ENCODE measurements at places on chromosomes 3 and 15.

DNA sequence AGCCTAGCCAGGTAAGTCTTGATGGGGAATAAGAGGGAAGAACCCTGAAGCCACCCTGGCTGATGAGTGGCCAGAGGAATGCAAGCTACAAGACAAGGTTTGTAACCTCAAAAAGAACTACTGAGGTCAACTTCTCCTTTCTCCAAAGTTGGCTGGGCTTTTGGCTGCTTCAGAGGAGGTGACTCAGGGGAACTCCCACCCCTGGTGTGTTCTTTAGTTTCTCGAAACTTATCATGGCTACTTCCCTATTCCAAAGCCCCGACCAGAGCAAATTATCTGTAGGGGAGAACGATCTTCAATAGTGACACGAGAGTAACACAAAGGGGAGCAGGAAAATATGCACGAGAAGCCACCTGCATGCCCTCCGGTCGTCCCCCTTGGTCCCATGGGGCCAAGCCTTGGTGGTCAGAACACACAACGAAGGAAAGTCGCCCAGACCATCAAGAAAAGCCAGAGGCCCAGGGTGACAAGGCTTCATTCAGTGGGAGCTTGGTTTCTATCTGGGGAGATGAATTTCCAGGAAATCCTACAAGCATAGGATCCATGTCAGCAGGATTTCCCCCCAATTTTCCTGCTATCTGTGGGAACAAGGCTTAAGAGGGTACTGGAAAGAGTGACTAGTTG is 6.5 kb upstream of the BCL2A1 start:
- DNase-seq, result no peak

DNA sequence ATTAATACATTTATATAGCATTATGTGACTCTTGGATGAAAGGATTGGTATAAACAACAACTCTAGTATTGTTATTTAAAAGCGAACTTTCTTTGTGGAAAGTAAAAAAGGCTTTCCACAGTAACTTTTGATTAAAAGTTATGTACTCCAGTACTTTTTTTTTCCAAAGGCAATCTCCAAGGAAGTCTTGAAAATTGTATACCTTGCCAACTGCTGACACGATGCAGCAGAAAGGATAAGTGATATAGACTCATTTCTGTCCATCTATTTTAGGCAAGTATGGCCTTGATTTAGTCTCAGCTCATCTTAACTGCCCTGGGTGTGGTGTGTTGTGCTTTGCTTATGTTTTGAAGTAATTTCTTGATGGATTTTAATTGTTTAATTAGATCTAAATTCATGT is 79.7 kb downstream of the OTOL1 start:
- DNase-seq, result no peak

GRCh38 chr3:36693670-36694069 is 70.7 kb downstream of the DCLK3 start:
- DNase-seq, result no peak

DNA sequence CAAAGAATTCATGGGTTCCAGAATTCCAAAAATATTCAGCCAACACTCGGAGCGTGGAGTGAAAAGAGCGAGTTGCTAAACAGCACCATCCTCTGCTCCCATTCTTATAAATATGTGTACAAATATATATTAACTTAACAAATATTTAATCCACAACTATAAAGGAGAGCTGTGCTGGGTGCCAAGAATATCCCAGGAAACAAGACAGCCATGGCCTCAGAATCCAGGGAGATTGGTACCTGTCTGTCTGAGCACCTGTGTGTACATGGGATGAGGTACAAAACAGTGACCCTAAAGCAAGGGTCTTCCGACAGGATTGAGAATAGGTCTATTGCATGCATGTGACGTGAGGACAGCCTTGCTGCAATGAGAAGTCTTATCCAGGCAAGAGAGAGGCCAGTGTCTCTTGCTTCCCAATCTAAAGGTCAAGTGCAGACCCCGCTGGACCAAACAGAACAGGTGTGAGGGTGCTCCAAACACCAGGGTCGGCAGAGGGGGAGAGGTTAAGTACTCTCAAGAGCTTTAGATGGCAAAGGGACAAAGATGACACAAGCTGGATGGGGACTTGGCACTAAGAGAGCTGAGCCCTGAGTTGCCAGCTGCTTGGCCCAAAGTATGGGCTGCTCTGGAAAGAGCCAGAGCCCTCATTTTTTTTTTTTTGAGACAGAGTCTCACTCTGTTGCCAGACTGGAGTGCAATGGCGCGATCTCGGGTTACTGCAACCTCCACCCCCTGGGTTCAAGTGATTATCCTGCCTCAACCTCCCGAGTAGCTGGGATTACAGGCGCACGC is 36.2 kb downstream of the HOMER2 start:
- DNase-seq, result no peak

DNA sequence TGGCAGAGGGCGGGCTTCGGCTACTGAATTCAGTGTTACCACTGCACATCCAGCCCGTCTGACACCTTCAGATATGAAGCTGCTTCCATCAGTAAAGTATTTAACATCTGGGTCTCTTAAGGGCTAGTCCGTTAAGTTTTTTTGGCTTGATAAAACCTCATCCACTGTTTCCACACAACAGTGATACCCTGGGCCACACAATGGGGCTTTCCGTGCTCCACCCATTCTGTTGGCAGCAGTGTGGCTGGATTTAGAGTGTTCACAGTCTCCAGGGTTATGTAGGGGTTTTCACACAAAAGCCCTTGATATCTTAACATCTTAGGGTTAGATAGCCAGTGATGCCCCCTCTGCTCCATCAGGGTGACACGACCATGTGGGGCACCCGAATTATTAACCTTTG is 165.0 kb downstream of the STXBP5L start:
- no peak for DNase-seq

DNA sequence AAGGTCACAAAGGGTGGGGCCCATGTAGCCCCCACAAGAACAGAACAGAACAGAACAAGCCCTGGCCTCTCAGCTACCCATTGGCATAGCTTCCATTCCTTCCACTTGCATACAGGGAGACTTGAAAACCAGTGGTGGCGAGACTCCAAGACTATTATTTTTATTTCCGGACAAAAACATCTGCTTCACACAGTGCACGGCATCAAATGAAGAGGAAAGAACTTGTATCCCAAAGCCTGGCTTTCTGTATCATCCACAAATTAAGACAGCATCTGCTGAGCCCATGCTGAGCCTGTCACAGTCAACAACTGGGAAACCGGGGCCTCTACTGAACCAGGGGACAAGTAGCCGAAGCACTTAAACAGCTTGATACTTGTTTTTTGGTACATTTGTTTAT is 56.0 kb downstream of the CLEC3B start:
- DNase-seq, result peak; percentile 5

DNA sequence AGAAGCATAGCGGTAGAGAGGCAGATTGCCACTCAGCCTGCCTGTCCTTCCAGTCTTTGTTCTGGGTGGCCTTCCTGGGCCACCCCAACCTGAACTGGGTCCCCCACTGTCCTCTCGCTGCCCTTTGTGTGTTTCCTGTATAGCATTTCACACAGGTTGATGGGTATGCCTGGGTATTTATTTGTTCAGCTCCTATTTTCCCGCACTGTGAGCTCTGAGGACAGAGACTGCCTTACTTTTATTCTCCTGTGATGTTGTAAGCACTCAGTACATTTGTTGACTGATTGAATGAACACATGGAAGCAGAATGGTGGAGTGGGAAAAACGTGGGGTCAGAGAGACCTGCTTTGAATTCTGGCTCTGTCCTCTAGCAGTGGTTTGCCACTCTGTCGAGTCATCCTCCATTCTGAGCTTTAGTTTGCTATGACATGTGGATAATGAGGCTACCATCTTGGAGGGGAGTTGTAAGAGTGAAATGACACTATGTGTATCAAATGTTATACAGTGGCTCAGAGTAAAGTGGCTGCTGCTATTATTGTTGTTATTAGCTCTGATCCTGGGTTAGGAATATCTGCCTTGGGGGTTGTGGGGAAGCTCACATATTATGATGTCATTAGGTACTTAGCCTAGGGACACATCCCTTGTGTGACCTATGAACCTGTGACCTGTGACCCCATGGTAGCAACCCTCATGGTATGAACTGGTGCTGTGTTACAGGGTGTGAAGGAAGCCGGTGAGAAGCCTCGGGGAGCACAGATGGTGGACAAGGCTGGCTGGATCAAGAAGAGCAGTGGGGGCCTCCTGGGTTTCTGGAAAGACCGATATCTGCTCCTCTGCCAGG is 6.4 kb downstream of the PLEKHO2 start:
- DNase-seq, result no peak

- DNase-seq, result no peak
These were observed 94.7 kb downstream of the LRRC28 start for GRCh38 chr15:99345832-99346462.

GRCh38 chr15:86231864-86232721 is 152.4 kb downstream of the AGBL1 start:
- peak; percentile 47 for DNase-seq

DNA sequence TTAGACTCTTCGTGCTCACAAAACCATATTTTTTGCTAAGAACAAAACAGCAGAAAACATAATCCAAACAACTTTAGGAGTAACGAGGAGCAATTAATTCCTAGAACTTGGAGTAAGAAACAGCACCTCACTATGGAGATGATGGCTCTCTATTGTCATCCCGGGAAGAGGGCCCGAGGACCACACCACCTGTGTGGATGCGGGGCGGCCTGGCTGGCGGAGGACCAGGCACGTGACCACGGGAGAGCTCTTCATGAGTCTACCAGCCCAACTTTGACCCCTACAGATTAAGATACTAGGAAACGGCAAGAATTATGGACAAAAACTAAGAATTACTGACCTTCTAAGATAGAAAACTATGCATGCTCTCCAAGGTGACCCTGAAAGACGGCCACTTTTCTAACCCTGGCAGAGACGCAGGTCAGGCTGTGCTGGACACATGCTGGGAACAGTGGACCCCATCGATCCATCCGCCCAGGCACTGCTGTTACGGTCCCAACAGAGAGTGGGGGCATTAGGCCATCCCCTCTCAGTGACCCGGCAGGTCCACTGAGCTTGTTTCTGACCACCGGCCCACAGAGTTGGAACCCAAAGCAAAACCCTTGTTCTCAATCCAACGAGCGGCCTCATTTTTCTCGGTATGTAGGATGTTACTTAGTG is 13.1 kb upstream of the OCA2 start:
- DNase-seq, result no peak

DNA sequence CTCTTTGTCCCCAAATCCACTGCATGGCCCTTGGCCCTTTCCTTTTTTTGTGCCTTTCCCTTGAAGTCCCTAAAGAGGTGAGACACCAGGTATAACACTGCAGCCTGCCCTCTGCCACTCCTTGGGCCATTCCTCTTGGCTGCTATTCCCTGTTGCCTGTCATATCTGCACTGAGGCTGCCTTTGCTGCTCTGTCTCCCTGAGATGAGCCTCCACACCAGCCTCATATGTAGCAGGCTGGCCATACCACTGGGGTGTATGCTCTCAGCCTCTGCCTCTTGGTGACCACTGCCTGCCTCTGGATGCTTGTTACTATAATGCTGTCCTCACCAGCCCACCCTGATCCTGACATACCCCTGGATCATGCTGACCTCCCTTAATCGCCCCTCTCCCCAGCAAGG is 252.0 kb downstream of the CLSTN2 start:
- DNase-seq, result peak; percentile 37

- no peak for DNase-seq
These were observed 38.4 kb downstream of the TMEM158 start for GRCh38 chr3:45187694-45188141.

GRCh38 chr15:88288206-88288605 is 31.7 kb upstream of the NTRK3 start:
- DNase-seq, result no peak

GRCh38 chr3:14502472-14502871 is 37.7 kb downstream of the GRIP2 start:
- no peak for DNase-seq

DNA sequence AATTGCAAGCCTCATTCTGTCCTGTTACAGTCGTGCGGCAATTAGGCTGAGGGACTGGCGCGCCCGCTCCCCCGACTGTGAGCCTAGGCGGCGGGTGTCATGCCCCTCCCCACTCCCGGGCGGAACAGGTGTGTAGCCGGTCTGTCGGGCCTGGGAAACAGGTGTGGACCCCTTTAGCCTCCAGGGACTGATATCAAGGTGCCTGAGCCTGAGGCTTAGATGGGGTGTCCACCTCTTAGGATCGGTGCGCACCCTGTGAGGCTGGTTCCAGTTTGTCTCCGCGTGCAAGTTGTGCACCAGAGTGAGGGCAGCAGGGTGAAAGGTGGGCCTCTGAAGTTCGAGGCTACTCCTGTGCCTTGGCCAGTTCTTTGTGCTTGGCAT is 686 bp downstream of the VPS8 start:
- DNase-seq, result no peak

DNA sequence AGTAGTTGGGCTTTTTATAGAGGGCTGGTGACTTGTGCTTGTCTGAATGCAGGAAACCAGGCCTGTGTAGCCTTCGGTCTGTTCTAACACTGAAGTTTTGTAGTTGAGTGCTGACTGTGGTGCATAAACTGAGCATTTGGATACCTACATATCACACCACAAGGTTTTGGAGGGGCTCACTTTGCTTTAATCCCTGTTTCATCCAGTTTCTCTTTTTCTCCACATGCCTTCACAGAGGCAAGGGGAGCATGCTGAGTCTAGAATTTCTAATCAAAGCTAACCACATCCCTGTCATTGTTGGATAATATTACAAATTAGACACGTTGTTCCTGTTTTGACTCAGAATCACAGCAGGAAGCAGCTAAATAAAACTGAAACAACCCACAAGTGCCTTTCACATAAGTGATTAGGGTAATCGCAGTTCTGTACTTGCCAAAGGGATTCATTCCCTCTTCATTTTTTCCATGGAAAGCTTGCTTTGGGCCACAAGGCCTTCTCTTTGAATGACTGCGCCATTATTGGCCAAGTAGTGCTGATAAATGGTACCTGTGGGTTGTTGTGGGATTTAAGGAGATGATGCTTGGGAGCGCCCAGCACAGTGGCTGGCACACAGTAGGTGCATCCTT is 48.9 kb downstream of the TGFBR2 start:
- no peak for DNase-seq

DNA sequence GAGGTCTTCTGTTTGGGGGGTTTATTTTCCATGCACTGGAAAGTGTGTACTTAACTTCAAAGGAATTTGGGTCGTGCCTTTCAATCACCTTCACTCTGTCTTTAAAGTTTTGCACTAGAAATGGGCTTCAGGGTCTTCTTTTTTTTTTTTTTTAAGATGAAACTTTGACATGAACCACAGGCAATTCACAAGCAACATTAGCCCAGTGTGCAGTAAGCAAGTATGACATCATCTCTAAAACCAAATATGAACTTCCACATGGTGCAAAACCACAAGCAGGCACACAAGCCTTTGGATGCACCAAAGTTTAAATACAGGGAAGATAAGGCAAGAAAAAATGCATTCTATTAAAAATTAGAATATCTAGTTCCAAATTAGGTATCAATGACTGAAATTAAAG is 381.9 kb downstream of the ERC2 start:
- no peak for DNase-seq

GRCh38 chr3:71694358-71694999 is 30.7 kb downstream of the EIF4E3 start:
- DNase-seq, result no peak
